ENCODE measurements at places on chromosomes 16 and 17.
A peak's percentile ranks its signal among the peaks of the same experiment; 100 is the strongest.

DNA sequence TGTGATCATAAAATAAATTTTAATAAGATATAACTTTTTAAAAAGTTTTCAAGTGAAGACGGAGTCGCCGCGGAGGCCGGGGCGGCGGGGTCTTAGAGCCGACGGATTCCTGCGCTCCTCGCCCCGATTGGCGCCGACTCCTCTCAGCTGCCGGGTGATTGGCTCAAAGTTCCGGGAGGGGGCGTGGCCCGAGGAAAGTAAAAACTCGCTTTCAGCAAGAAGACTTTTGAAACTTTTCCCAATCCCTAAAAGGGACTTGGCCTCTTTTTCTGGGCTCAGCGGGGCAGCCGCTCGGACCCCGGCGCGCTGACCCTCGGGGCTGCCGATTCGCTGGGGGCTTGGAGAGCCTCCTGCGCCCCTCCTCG is at the start of gene FOXC2:
TSS of gene FOXC2 (plus strand) at position 229 of the 365 bp plus-strand sequence. CDS start 507 bp downstream, outside the sequence.
- DNase-seq, result no peak

DNA sequence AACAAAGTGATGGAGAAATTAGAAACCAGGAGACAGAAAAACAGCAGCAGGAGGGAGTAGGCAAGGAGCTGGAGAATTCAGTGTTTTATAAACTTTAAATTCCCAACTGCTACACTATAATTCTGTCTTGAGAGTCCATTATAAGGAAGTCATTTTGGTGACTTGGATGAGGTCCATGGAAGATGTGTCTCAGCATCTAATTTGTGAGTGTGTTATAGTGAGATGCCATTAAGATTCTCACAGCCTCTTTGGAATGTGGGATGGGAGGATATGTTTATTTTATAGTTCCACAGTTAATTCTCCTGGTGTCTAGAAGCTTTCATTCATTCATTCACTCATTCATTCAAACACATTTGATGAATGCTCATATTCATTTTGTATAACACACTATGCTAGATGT is 206.0 kb upstream of the MYOCD start:
- DNase-seq, result no peak

- peak; percentile 43 for DNase-seq
Observed at GRCh38 chr16:66274335-66275110, 92.0 kb upstream of the CDH5 start.

- DNase-seq, result no peak
Observed at GRCh38 chr17:44629314-44629713, 27.0 kb upstream of the MEIOC start.

DNA sequence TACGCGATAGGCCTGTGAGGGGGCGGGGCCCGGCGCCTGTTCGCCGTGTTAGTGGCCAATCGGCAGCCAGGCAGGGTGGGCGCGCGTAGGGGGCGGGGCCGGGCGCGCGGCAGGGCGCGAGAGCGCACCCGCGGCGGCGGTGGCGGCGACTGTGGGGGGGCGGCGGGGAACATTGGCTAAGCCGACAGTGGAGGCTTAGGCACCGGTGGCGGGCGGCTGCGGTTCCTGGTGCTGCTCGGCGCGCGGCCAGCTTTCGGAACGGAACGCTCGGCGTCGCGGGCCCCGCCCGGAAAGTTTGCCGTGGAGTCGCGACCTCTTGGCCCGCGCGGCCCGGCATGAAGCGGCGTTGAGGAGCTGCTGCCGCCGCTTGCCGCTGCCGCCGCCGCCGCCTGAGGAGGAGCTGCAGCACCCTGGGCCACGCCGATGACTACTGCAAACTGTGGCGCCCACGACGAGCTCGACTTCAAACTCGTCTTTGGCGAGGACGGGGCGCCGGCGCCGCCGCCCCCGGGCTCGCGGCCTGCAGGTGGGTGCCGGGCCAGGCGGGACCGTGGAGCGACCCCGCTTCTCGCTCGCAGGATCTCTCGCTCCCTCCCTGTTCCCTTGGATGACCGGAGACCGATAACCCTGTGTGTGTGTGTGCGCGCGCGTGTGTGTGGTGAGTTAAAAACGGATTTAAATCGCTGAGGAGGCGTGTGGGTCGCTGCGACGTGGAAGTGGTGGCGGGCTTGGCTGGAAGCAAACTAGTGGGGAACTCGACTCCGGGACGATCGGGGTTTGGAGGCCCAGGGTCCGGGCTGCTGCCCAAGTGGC is at the start of gene NFATC3:
TSS of gene NFATC3 (plus strand) at position 112 of the 813 bp plus-strand sequence. CDS start at position 424, 312 bp downstream.
- peak; percentile 98 for DNase-seq

- DNase-seq, result no peak
Observed at GRCh38 chr16:77540646-77541045, 105.8 kb upstream of the ADAMTS18 start.

DNA sequence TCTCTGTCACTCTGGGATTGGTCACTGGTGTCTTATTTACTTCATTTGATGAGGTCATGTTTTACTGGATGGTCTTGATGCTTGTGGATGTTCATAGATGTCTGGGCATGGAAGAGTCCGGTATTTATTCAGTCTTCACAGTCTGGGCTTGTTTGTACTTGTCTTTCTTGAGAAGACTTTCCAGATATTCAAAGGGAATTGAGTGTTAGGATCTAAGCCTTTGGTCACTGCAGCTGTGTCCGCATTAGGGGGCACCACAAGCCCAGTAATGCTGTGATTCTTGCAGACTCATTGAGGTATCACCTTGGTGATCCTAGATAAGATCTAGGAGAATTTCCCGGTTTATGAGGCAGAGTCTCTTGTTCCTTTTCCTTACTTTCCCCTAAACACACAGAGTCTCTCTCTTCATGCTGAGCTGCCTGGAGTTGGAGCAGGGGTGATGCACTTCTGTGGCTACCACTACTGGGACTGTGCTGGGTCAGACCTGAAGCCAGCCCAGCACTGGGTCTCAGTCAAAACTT is 214.7 kb downstream of the SPECC1 start:
- no peak for DNase-seq

DNA sequence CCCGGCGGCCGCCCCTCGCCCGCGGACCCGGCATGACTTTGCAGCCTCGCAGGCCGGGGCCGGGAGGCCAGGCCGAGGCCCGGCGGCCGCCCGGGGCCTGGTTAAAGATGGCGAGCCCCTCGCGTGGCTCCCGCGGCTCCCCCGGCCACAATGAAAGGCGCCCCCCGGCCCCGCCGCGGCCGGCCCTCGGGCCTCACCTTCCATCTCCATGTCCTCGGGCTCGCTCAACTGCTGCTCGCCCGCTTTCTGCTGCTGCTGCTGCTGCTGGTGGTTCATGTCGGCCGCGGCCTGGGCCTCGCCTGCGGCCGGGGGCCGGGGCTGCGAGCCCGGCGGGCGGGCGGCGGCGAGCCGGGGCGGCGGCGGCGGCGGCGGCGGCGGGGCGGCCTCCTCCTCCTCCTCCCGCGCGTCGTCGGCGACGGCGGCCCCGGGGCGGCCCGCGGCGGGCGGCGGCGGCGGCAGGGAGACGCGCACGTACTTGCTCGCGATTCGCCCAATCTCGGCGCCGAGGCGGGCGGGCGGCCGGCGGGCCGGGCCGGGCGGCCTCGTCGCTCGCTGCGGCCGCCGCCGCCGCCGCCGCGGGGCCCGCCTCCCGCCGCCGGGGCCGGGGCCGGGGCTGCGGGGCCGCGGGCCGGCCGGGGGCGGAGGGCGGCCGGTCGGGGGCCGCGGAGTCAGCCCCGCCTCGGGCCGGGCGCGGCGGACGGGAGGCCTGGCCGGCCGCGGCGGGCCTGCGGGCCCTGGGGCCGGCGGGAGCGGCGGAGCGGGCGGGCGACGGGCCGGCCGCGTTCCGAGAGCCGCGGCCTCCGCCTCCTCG is 491 bp downstream of the USP7 start:
- DNase-seq, result no peak

GRCh38 chr17:77449908-77450741 is 309.4 kb downstream of the SEC14L1 start:
- DNase-seq, result peak; percentile 70

GRCh38 chr16:24074574-24074973 is 181.6 kb upstream of the CACNG3 start:
- DNase-seq, result no peak
